ENCODE measurements at places on chromosomes 7 and 10.

DNA sequence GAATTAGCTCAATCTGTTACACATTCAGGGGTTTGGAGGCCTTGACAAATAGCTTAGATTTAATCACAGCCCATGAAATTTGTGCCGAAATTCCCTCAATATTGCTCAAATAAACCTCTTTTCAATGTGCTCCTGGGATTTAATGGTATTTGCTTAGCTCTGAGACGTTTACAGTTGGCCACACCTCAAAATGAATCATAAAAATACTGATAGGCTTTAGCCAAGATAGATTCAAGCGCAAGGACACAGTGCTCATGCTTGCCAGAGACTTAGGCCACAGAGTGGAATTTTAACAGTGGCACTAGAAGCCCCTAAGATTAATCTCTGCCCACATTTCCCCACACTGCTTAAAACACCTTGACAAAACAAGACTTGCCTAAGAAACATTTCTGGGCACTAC, 2.3 kb upstream of the SEMA3C start:
- no peak for DNase-seq

DNA sequence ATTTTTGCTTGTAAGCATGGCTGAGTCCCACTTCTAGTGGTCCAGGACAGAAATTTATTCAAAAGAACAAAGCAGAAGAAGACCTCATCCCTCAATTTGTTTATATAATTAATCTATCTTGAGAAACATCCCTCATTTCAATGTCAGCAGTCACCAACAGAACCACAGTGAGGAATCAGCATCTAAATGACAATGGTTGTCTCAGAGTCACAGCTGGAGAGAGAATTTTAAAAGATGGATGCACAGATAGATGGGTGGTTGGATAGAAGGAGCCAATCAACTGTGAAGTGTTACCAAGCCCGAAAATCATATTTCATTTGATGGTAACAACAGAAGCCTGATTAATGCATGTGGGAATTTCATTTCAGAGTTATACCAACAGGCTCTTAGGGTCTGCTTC, 55.0 kb downstream of the ICA1 start:
- no peak for DNase-seq

DNA sequence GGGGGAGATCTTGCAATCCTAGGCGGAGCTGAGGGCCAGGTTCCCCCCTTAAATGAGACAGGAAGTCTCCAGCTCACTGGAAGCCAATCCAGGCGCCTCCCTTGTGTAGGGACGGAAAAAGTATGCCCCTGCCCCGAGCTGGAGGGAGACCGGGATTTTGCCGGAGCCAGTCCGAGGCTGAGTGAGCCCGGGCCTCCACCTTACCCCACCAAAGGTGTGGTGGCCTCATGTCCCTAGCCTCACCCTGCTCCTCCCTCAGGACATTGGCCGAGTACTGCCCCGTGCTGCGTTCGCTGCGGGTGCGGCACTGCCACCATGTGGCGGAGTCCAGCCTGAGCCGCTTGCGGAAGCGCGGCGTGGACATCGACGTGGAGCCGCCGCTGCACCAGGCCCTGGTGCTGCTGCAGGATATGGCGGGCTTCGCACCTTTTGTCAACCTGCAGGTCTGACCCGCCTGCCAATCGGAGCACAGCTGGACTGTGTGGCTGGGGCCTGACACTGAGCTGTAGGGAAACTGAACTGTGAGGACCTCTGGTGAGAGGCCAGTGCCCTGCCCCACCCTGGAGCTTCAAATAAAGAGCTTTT, 2.0 kb downstream of the FBXL15 start:
- DNase-seq, result no peak

- DNase-seq, result no peak
These were observed 9.0 kb upstream of the KBTBD2 start for GRCh38 chr7:32900433-32900995.

GRCh38 chr10:49300140-49300974, 1.4 kb downstream of the C10orf71 start:
- DNase-seq, result no peak

- no peak for DNase-seq
These were observed 66.0 kb downstream of the GRK5 start for GRCh38 chr10:119273413-119273812.

- DNase-seq, result no peak
These were observed 6.9 kb upstream of the CALML5 start for GRCh38 chr10:5506246-5506645.

DNA sequence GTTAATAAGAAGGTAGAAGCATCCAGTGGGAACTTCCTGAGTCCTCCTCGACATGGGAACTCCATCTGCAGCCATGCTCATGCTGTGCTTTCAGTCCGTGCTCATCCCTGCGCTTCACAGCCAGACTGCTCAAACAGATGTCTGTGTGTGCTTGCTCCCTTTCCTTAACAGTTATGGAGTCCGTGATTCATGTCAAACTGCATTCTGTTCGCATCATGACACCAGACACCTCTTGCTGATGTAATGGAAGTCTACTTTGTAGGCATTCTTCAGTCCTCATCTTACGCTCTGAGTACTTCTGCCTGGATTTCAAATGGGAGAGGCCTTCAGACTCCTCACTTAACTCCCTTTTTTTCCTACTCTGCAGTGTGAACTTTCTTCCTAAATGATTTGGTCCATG, 304.9 kb downstream of the SUGCT start:
- no peak for DNase-seq

GRCh38 chr7:41578700-41579099, 124.2 kb downstream of the INHBA start:
- DNase-seq, result no peak

DNA sequence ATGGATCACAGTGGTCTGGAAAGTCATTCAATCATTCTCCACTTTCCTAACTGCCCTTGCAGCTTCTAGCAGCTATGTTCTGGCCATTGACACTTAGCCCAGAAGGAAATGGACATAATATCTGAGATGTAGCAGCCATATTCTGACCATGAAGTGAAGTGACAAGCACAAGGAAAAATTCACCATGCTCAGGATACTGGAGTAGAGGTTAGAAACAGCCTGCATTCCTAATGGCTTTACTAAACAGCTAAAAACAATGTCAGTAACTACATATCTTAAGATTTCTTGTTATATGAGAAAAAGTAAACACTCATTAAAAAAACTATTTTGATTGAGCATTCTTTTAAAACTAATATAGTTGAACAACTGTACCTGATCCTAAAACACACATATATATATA, 443.8 kb downstream of the MAGI2 start:
- no peak for DNase-seq

- no peak for DNase-seq
These were observed 254.8 kb downstream of the HGF start for GRCh38 chr7:81515009-81515408.

GRCh38 chr10:110505130-110505770, 7.5 kb downstream of the DUSP5 start:
- no peak for DNase-seq

DNA sequence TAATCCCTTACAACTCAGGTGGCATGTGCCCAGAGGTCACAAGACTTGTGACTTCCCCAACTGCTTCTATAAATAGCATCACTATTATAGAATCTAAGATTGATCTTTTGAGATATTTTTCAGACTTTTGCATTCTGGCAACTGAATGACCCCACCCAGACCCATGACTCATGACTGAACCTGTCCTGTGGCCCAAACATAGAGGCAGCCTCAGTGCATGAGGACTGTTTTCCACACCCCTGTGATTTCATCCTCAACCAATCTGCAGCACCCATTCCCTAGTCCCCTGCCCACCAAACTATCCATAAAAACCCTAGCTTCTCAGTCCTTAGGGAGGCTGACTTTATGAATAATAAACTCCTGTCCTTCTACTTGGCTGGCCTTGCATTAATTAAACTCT, 84.5 kb downstream of the MICU1 start:
- no peak for DNase-seq
